ENCODE measurements at places on chromosomes 2 and 18.

DNA sequence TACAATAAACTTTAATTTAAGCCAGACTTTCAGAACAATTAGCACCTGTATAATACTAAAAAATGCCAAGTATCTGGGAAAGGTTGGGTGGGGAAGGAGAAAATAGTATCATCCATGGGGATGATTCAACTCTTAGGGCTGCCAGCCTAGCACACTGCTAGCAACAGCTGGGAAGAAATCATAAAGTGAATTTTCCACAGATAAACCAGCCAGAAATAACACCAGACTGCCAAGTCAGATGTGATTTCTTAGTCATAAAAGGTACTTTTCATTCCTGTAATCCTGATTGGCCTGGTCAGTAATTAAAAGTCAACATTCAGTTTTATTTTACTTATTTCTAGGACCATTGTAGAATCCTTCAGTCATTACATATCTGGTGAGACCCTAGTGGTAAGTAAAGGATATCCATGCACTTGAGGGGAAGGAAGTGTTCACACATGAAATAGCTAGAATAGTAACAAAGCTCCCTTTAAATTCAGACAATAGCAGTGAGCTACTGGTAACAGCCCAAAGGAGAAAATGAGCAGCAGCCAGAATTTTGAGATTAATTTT, 59.4 kb downstream of the LIMS1 start:
- DNase-seq = no peak

- no peak for DNase-seq
These were observed 184.5 kb upstream of the CWC22 start for GRCh38 chr2:180191432-180192124.

DNA sequence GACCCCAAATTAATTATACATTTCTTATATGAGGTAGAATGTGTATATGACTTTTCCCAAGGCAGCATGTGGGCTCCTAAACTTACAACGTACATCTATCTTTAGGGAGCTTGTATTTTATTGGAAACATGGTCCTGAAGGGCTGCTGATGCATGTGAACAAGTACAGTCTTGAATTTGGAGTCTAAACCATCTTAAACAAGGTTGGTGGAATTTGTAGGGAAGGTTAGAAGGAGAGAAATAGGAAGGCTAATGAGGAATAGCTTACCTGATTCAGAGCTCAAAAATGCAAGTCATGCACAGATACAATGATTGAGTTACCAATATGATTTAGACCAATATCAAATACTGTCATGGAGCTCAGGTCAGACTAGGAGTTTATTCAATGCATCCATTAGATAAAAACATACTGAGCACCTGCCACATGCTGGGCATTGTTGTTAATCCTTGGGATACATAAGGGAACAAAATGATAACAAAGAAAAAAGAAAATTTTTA, 458.6 kb upstream of the ETAA1 start:
- DNase-seq = no peak

GRCh38 chr2:1041012-1041805, 90.6 kb downstream of the SNTG2 start:
- no peak for DNase-seq

- DNase-seq = no peak
These were observed 37.6 kb upstream of the ASXL3 start for GRCh38 chr18:33540392-33540791.

GRCh38 chr18:64253873-64254272, 105.0 kb upstream of the LINC00305 start:
- no peak for DNase-seq

- DNase-seq = no peak
These were observed 13.9 kb upstream of the KYNU start for GRCh38 chr2:142863485-142863961.

DNA sequence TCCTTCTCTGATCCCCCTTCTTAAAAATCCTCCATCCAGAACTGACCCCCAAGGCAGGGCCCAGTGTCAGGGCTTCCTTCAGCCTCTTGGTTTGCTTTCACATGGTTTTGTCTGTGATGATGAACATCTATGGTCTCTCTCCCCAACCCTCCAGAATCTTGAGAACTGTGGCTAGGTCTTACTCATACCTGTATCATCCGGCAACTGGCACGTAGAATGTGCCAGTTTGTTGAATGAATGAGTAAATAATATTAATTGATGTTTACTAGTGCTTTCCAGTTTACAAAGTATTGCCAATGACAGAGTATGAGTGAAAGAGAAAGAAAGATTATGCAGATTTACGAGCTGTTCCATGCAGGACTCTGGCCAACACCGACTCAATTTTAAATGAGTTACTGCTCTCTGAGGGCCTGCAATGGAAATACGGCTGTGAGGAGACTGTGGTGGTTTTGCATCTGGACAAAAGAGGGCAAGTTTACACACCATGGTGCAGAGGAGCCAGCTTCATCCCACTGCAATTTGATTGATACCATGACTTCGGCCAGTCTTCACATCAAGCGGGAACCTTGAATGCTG, 29.9 kb upstream of the TRIB2 start:
- DNase-seq = no peak

GRCh38 chr2:118584062-118584749, 263.2 kb downstream of the EN1 start:
- DNase-seq = no peak

DNA sequence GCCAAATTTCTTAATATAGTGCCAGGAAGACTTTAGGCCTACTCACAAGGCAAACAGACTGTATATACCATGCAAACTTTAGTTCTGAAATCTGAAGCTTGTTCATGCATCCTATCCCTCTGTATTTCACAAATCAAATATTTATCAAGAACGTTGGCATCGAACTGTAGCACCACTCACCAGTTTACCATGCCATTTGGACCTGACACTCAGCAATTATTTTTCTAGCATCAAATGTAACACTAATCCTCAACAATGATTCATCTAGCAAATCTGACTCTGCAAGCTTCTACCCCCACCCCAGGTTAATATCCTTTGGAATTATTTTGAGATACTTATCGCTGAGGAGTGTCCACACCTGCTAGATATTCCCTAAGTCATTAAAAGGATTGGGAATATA, 1506.6 kb downstream of the LRP1B start:
- DNase-seq = no peak

DNA sequence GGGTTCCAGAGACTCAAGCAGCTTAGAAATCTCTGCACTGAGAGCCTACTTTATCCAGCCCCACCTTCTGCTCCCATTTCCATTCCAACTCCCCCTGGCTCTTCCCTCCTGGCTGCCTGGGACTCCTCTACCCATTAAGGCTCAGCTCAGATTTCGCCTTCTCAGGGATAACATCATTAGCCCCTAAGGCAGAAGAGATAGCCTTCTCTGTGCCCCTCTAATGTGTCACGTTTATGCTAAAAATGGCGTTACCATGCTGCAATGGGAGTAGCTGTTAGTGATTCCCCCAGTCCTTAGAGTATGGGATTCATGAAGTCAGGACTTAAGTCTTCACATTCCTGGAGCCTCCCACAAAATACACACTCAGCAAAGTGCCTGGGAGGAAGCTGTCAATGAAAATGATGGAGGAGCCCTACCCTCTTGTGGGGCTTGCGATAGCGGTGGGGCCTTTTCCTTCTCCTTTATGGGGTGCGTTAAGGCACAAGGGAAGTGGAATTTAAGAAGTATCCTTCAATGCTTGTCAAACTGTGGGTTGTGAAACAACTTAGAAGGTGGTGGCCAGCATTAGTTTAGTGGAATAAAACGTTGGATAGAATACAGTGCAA, 144.7 kb upstream of the COPS8 start:
- DNase-seq = no peak

DNA sequence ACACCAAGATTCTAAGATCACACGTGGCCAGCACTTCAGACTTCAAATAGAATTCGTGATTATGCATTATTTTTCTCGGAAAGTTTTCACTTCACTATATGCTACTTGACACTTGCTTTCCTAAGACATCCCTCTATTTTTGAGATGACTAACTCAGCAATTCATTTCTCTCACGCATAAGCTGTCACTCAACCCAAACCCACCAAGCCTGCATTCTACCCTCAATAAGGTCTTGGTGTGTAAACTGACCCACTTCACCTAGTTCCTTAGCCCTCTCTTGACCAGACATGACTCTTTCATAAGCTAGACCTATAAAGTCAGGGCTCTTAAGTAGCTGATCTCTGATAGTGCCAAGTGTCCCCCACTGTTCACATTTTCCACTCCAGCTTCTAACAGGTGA, 11.7 kb downstream of the CKAP2L start:
- no peak for DNase-seq

DNA sequence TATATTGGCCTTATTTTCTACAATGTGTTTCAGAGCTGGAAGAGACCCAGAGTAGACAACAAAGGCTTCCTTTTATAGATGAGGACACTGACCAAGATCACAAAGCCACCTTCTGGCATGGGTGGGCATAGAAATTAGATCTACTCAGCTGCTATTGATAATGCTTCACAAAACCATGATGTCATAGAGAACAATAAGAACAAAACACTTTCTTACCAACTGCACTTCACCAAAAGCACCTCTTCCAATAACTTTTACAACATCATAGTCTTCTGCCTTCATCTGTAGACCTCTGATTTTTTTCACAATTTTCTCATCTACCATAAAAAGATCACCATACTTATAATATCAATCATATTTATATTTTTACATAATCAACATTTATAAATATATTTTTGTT, 58.1 kb downstream of the ROCK2 start:
- DNase-seq = no peak

DNA sequence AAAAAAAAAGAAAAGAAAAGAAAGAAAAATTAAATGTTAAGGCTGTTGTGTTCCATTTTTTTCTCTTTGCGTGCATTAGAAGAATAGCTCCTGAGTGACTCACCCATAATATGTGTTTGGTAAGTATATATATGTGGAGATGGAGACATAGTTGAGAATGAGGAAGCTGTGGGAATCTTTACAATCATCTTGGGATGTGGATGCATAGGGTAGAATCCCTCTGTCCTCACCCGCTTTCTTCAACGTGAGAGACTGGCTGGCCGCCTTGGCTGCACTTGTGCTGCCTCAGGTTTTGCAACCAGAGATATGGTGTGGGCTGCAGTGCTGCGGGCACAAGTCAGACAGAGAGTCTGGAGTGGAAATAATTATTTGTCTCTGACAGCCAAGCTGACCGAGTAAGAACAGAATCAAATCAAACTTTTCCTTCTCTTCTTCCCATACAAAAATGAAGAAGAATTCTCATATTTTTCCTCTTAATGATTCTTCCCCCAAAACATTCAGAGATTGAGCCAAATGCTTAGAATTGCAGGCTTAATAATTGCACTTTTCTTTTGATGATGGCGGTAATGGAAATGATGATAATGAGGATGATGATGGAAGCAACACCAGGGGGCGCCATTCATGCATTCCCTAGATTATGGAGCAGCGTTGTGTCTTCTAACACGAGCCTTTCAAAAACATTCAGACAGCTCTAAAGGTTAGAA, 48.5 kb downstream of the SERPINB7 start:
- DNase-seq = no peak

GRCh38 chr2:13905831-13906230, 726.7 kb upstream of the LRATD1 start:
- no peak for DNase-seq

DNA sequence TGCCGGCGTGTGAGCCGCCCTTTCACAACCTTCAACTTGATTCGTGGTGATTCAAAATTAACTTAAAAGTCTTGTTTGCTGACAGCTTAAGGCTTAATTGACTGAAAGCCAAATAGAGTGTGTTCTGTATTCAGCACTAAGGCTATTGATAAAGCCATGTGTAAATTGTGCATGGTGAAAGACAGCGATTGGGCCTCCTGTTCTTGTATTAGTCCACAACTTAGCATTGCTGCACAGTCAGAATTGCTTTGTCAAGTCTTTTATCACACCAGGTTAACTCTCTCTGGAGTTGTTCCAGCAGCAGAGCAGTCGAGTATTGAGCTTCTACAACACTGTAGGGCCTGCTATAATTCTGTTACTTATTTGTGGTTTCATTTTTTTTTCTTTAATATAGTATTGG, 210.1 kb downstream of the WDR7 start:
- DNase-seq = no peak

GRCh38 chr2:75277111-75277510, 77.8 kb upstream of the TACR1 start:
- DNase-seq = no peak

- no peak for DNase-seq
These were observed 125.9 kb upstream of the NABP1 start for GRCh38 chr2:191552066-191552465.

DNA sequence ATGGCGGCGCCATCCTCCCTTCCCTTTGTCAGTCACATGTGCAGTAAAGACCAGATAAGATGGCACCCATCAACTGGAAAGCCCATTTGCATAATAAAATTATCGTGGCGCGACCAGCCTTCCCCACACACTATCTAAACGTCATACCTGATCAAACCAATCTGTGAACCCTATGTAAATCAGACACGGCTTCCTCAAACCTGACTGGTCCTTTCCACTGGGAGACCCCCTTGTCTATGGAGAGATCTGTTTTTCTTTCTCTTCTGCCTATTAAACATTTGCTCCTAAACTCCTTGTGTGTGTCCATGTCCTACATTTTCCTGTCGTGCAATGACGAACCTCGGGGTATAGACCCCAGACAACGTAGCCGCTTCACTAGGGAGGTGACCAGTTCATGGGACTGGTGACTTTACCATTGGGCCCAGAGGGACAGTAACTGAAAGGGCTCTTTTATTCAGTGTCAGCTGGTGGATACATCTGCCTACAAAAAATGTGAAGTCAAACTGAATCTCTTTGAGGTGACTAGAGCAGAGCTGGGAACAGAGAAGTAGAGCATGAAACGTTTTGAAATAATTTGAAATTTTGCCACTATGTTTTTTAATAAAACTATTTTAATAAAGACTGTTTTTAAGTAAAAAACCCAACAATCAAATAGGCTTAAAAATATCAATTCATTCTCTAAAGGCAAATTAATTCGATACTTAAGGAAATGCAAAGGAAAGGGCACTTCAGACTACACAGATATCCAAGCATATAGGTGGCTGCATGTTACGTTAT, 87.5 kb downstream of the SOCS6 start:
- DNase-seq = no peak

- DNase-seq = no peak
These were observed 34.7 kb downstream of the CYB5A start for GRCh38 chr18:74257083-74257482.

- DNase-seq = no peak
These were observed 623.4 kb upstream of the PIK3C3 start for GRCh38 chr18:41331661-41332060.

GRCh38 chr2:219126555-219126954, 34.1 kb downstream of the NHEJ1 start:
- DNase-seq = no peak

- no peak for DNase-seq
These were observed 16.9 kb downstream of the ERCC3 start for GRCh38 chr2:127277028-127277427.

GRCh38 chr2:200158647-200159356, 147.7 kb upstream of the SPATS2L start:
- DNase-seq = no peak

DNA sequence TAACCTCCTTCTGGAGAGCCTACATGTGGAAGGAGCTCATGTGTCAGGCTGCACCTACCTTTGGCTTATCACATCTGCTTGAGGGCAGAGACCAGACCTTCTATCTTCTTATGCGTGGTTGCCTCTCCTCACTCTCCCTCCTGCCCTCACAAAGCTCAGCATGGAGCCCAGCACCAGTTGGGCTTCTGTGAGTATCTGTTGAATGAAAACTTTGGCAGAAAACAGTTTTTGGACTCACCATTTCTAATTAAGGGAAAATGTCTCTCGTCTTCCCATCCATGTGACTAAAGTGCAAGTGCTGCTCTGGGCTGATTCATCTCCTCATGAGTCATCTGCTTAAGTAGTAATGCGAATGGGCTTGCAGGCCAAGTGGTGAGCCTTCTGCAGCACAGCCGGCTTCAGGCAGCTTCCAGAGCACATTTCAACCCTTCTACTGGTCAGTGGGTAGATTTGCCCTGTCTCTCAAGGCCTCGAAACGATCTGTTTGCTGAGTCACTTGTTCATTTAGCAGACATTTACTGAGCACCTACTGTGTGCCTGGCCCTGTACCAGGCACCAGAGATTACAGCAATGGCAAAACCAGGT, 102.6 kb downstream of the VSNL1 start:
- DNase-seq = no peak
